Pancreas (tissue), 10 donors: ENCODE measurements at places on chromosomes 6 and 20.
A peak's percentile ranks its signal among the peaks of the same experiment; 100 is the strongest.

- no peak for DNase-seq
Measured at GRCh38 chr6:142373268-142374090, 71.7 kb downstream of the ADGRG6 start.

- peak; percentile 79 for DNase-seq
Measured at GRCh38 chr6:43972913-43973300, 154.3 kb downstream of the MRPL14 start.

DNA sequence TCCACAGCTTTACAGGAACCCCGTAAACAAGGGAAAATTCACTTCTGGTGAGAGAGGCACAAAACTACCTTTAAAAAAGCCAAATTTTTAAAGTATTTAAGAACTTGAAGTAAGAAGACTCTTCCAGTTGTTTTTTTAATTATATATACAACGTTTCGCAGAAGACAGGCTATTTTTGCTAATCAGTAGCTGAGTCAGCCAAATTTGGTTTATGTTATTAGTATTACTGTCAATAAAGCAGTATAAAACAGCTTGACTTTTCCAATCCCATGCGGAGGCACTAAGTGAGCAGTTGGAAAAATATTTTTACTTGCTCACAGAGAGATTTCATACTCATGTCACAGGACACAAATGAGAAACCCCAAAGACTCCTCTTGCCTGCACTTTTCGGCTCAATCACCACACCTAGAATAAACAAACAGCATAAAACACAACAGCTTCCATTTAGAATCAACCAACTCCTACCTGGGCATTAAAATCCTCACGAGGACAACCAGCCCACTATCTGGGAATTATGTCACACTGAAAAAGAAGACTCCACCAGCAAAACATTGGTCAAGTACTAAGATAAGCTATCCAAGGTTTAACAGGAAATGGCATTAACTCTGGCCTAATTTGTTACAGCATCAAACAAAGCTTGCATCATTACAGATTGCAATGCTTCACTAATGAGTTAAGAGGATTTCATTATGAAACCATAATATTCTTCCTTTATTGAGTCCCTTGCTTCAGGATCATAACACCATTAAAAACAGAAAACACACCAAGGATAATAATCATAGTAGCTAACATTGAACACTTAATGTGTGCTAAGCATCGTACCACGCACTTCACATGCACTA is 26.3 kb downstream of the ELOVL5 start:
- DNase-seq = no peak

DNA sequence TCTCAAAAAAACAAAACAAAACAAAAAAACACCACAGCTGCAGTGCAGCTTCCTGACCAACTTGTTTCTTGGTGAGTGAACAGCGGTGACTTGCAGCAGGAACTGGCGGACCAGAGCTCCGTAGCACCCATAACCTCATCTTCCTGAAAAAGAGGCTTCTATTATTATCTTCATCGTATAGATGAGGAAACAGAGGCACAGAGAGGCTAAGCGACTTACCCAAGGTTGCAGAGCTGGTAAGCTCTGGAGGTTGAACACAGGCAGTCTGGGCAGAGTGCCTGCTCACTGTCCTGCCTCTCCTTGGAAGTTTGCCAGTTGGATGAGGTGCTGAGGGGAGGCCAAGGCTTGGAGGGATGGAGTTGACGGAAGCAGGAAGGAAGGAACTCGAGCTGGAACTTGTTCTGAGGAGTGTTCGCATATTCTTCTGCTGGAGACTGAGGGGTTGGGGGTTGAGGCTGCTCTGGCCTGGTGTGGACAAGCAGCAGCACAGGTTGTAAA is 47.9 kb upstream of the CCDC167 start:
- DNase-seq = no peak

GRCh38 chr6:134464690-134465411 is 146.9 kb upstream of the SGK1 start:
- DNase-seq = no peak

DNA sequence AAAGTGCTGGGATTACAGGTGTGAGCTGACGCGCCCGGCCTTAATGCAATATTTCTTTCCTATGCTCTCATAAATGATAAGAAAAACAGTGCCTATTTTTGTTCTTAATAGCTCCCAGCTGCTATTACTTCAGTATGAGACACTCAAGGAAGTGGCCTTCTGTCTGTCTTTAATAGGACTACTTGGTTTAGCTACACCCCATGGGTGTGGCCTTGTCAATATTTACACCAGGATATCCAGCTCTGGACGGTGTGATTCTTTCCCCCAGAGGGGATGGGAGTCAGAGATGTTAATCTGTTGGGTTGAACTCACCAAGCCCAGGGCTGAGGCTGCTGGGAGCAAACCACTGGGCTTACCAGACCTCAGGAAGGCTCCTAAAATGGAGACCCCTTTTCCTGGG is 134.2 kb downstream of the CEP57L1 start:
- no peak for DNase-seq
